ENCODE measurements at places on chromosomes 2 and 18.

- no peak for DNase-seq
These were observed 1529.8 kb downstream of the RPIA start for GRCh38 chr2:90221300-90221651.

DNA sequence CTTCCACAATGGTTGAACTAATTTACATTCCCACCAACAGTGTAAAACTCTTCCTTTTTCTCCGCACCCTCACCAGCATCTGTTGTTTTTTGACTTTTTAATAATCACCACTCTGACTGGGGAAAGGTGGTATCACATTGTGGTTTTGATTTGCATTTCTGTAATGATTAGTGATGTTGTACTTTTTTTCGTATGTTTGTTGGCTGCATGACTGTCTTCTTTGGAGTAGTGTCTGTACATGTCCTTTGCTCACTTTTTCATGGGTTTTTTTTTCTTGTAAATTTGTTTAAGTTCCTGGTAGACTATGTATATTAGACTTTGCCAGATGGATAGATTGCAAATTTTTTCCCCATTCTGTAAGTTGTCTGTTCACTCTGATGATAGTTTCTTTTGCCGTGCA is 574.8 kb downstream of the KCNJ3 start:
- no peak for DNase-seq

GRCh38 chr18:80149667-80150066 is 40.6 kb downstream of the ADNP2 start:
- DNase-seq: no peak

GRCh38 chr2:60412027-60412426 is 141.4 kb downstream of the BCL11A start:
- DNase-seq: no peak

DNA sequence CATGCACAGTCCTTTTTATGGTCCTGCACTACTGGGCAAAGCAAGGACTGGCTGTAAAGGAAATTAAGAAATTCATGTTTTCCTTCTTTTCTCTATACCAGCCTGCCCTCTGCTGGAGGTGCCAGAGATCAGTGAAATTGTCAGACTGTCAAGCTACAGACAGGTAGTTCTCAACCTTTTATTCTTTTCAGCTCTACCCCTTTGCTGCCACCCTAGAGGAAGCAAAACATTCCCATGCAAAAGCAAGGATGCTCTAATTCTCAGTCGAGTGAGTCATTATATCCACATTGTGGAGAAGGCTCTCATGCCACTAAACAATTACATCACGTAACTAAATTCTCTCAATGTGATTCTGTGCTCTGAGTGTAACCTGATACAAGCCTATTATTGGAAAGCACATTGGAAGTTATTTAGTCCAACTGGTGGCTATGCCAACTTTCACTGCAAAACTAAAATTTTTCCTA is 25.0 kb upstream of the RAPGEF4 start:
- DNase-seq: no peak

- DNase-seq: no peak
These were observed 203.9 kb upstream of the DTNA start for GRCh38 chr18:34506198-34506597.

DNA sequence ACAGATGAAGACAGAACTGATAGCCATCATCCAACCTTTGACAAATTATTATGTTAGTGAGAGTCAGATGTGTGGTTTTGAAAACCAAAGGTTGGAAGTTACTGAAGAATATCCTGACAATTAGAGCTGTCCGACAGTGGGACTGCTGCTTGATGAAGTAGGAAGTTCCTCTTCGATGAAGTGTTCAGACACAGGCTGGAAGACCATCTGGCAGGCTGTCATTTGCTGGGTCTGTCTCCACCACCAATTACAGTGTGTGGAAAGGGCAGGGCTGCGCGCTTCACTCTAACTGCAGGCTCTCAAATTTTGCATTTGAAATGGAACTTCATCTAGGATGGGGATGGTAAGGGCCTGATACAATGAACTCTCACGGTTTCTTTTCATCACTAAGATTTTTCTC is 313.8 kb downstream of the PIK3C3 start:
- no peak for DNase-seq

- DNase-seq: no peak
These were observed 259.1 kb downstream of the TXNL1 start for GRCh38 chr18:56379256-56379655.

DNA sequence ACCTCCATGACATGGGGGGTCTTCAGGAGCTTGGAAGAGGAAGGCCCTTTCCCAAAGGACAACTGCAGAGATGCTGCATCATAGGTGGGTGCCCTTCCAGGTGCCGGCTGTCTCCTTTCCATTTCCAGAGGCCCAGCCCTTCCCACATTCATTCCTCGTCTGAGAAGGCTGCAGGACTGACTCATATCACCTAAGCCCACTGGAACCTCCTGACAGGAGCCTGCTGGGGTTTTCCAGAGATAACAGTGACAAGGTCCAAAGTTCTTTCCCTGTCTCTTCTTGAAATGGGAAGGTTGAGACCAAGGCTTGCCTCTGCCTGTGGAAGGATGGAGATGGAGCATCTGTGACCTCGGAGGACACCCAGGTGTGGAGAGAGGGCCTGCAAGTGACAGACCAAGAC is 3.6 kb upstream of the PRSS56 start:
- no peak for DNase-seq

DNA sequence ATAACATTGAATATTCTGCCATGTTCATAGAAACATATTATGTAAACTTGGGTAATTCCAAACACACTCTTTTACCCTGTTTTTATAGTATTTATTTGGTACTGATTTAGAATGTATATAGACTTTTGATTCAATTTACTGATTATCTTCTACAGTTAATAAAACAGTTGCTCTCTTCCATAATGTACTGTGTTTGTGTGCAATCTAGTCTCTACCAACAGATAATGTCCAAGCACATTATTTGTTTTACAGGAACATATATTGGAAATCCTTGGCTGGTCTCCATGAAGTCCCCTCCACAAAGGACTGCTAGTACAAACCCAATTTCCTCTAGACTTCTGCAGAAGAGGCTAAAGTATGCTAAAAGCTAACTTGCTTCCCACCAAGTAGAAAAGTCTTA is 386.6 kb downstream of the RND3 start:
- DNase-seq: no peak

GRCh38 chr2:145075454-145076062 is 555.6 kb upstream of the ZEB2 start:
- DNase-seq: no peak

- DNase-seq: no peak
These were observed 39.1 kb upstream of the ODC1 start for GRCh38 chr2:10487081-10487740.

DNA sequence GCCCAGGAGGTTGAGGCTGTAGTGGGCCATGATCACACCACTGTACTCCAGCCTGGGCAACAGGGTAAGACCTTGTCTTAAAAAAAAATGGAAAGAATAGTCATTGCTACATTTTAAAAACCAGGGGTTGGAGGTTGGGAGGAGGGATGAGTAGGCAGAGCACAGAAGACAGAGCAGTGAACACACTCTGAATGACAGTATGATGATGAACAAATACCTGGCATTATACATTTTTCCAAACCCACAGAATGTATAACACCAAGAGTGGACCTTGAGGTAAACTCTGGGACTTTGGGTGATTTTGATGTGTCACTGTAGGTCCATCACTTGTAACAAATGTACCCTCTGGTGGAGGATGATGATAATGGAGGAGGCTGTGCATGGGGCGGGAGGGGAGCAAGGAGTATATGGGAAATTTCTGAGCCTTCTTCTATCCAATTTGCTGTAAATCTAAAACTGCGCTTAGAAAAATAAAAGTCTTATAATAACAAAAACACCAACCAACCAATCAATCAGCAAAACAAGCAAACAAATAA is 111.4 kb upstream of the PGAP1 start:
- DNase-seq: no peak

DNA sequence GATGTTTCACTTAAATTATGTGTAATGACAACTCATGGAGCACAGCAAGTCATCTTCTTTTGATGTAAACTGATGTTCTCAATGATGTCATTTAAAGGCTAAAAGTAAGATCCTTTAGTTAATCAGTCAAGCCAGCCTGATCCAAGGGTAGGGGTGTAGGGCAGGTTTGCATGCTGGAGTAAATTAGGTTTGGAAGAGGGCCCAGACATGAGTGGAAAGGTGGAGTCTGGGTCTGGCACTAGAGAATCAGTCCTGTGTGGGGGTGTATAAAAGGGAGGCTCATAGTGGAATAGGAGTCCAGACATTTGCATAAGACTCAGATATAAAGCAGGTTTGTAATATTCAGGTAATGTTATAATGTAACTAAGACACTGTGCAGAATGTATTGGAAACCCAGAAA is 88.8 kb upstream of the NYAP2 start:
- no peak for DNase-seq

DNA sequence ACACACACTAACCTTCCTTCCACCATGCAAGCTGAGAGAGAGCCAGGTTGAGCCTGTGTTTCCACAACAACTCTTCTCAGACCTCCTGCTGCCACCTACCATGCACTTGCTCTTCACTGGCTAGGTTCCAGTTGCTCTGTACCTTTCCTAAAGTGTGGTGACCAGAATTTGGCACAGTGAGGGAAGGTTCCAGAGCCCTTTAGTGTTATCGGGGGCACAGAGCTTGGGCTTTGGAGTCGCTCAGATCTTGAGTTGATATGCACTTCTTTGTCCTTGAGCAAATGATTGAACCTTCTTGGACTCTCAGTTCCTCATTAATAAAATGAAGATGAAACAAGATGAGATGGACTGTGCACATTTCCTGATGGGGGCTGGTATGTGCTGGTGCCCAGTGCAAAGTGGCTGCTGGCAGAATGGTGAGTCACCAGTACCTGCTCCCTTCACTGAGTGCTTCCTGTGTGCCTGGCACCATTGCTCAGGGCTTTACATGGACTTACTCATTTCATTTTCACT is 47.1 kb downstream of the NEDD4L start:
- no peak for DNase-seq

GRCh38 chr18:11943551-11943950 is 35.4 kb upstream of the MPPE1 start:
- DNase-seq: no peak

GRCh38 chr2:223082706-223083105 is 30.7 kb downstream of the KCNE4 start:
- DNase-seq: no peak

- no peak for DNase-seq
These were observed 185.4 kb upstream of the FAM98A start for GRCh38 chr2:33784488-33784887.

- DNase-seq: no peak
These were observed 4.0 kb downstream of the SLC14A2 start for GRCh38 chr18:45619062-45619825.

DNA sequence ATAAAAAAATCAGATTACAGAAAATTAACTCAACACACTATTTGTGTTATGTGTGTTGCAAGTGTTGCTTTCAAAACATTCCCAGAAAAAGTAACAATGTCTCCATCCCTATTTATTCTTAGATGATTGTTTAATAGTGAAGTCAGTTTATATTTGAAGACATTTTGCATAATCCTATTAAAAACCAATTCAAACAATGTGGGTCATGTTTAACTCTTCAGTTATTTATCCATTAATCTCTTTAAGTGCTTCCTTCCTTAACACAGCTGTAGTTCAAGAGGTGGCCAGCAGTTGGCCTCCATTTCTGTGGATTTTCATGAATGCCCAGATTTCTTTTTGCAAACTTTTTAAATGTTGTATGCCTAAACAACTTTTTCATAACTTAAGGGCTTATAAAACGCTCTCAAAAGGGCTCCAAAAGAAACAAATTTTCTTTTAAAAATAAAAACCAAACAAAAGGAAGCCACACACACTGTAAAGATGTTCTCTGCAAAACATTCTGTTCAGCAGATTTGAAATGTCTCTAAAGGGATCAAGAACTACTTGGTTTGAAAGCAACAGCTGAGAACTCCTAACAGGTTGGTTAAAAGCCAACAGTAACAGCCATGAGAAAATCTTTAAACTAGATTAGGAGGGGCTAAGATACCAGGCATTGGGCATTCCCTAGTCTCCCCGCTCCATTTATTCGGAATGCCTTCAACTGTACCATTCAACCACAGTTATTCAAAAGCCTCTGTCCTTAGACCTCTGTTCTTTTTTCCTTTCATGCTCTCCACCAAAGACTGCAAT is 71.5 kb downstream of the THADA start:
- DNase-seq: no peak

DNA sequence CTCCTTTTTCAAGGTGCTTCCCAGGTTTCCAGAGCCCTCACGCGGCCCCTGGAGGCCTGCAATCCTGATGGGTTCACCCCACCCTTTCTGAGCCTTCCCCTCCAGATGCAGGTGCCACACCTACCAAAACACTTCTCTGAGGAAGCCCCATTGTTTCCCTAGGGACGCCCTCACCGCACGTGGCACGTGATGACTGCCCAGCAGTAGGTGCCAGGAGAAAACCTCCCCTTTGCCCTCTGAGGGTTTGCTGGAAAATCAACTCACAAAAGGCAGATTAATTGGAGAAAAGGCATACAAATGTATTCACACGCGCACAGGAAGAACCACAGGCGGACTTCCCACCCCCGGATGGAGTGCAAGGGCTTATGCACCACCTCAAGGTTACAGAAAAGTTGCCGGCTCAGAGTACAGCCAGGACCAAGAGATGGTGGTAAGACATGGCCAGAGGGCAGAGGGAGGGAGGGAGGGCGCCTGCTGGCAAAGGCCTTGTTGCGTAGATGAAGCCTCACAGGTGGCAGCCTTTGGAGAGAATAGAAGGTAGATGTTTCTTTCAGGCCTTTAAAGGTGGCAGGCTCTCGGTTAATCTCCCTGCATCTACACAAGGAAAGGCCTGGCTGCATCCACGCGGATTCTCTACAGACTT is 269.4 kb upstream of the RAB6C start:
- no peak for DNase-seq

- DNase-seq: no peak
These were observed 73.9 kb upstream of the NCKAP5 start for GRCh38 chr2:133641942-133642725.

GRCh38 chr2:142981756-142982155 is 104.3 kb downstream of the KYNU start:
- no peak for DNase-seq

DNA sequence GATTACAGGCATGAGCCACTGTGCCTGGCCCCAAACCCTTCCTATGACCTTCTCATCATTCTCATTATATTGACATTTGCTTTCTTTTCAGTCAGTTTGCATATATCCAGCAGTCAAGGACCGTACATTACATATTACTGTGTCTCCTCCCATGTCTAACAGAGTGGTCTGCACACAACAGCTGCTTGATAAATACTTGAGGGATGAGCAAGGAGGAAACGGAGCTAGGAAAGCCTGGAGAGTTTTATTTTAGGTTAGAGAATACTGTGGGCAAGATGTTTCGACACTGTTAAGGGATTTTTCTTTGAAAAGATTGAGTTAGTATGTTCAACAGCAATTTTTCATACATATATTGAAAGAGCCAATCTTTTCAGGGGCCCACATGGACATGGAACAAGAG is 76.2 kb upstream of the CHRNA1 start:
- DNase-seq: no peak

DNA sequence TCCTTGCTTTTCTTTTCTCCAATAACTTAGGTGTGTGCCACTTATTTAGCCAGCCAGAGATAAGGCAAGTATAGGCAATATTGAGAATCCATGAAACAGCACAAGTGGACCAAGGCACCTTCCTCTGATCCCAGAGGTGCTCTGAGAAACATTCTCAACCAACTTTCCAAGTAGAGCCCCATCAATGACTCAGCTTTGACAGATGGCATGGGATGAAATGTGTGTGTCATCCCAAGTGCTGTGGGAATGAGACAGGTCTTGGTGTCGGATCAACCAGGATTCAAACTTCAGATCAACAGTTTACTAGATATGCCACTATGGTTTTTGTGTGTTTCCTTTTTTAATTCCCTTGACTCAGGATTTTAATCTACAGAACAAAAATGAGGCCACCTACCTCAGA is 164.0 kb downstream of the GRB14 start:
- DNase-seq: no peak

- DNase-seq: no peak
These were observed 29.6 kb downstream of the EDAR start for GRCh38 chr2:108959401-108959800.

GRCh38 chr2:100615886-100616285 is 53.1 kb downstream of the PDCL3 start:
- no peak for DNase-seq

Measured in activated CD8-positive, alpha-beta memory T cell treated with anti-CD3 and anti-CD28 coated beads for 4 hours (primary cell).